ENCODE measurements at places on chromosomes 4 and X.
A peak's percentile ranks its signal among the peaks of the same experiment; 100 is the strongest.

- DNase-seq: no peak
Observed at GRCh38 chr4:141309874-141310273, 89.2 kb downstream of the ZNF330 start.

DNA sequence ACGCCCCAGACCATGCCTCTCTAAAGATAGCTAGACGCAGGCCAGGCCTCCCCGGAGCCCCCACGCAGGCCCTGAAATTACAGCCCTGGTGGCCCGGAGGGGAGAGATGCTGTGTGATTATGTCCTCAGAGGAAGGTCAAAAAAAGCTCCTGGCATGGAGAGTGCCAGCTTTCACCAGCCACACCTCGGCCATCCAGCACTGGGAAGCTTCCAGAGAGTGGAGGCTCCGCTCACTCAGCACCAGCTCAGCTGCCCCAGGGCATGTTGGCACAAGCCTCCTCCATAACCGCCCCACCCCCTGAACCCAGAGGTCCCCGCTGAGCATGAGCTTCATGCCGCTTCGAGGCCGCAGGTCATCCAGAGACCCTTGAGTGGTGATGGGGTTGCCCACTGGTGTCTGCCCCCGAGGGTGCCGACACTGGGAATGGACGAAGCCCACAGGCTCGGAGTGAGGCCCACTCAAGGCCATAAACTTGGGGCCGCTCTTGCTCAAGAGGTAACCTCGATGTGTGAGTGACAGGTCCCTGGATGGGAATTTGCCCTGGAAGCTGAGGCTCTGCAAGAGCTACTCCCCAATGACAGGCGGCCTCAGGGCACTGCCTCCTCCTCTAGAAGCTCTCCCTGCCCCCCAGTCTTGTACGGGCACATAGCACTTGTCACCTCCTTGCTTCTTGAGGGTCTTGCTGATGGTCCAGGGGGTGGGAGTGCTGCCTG lies 4.4 kb upstream of the BGN start:
- DNase-seq: no peak

GRCh38 chr4:5636766-5637670 lies 71.3 kb downstream of the EVC2 start:
- DNase-seq: no peak

- no peak for DNase-seq
Observed at GRCh38 chrX:110699109-110699508, 96.5 kb downstream of the CHRDL1 start.

DNA sequence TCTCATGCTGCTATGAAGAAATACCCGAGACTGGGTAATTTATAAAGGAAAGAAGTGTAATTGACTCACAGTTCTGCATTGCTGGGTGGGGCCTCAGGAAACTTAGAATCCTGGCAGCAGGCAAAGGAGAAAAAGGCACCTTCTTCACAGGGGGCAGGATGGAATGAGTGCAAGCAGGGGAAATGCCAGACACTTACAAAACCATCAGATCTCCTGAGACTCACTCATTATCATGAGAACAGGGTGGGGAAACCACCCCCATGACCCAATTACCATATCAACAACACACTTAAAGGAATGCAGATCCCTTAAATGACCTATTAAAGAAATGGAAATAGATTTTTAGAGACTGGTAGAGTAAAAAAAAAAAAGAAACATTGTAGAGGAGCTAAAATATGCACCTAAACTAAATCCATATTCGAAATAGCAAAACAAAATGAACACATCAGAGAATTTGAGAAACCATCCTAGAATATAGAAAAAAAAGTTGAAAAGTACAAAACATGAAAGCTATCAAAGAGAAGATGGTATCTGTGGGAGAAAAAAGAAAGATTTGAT lies 104.3 kb upstream of the UGT8 start:
- DNase-seq: no peak

DNA sequence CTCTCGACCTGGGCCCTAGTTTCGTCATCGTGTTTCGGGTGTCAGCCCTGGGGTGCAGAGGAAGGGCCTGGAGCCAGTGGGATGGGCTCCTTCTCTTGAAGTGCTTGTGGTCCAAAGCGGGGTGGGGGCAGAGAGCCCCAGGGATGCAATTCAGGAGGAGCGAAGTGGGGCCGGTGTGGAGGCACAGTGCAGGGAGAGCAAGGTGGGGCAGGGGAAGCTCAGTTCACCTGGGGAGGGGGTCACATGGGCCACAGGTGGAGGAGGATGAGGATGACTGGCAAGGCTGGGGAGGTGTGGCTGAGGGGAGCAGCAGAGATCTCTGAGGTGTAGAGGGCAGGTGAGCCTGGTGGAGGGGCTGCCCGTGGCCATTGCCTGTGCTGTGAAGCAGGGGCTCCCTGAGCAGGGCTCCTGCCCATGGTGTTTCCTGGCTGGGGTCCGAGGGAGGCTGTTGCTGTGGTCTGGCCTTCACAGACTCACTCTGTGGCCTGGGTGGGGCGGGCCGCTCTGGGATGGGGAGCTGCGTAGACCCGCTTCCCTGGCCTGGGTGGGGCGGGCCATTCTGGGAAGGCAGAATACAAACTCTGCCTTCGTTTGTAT lies 6.9 kb downstream of the SORCS2 start:
- DNase-seq: no peak

GRCh38 chrX:131827935-131828334 lies 195.2 kb upstream of the STK26 start:
- DNase-seq: no peak

GRCh38 chrX:147565237-147565636 lies 346.5 kb upstream of the FMR1 start:
- DNase-seq: no peak

- no peak for DNase-seq
Observed at GRCh38 chrX:66203114-66203513, 39.1 kb downstream of the HEPH start.

DNA sequence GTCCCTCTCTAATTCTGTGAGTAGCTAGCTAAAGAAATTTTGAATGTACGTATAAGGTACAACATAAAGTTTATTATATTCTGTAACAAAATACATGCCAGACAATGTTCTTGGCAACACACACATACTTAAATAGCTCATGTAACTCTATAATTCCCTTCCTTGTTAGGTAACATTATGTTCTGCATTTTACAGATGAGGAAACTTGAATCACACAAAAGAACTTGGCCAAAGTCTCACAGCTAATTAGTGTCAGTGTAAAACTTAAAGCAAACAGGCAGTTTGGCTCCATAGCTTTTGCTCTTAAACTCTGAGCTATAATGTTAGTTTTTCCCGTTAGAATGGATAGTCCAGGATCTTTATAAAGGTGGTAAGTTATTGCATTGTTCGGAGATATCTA lies 1091.8 kb upstream of the SLIT2 start:
- no peak for DNase-seq

- DNase-seq: no peak
Observed at GRCh38 chrX:13194291-13195103, 125.4 kb downstream of the ATXN3L start.

DNA sequence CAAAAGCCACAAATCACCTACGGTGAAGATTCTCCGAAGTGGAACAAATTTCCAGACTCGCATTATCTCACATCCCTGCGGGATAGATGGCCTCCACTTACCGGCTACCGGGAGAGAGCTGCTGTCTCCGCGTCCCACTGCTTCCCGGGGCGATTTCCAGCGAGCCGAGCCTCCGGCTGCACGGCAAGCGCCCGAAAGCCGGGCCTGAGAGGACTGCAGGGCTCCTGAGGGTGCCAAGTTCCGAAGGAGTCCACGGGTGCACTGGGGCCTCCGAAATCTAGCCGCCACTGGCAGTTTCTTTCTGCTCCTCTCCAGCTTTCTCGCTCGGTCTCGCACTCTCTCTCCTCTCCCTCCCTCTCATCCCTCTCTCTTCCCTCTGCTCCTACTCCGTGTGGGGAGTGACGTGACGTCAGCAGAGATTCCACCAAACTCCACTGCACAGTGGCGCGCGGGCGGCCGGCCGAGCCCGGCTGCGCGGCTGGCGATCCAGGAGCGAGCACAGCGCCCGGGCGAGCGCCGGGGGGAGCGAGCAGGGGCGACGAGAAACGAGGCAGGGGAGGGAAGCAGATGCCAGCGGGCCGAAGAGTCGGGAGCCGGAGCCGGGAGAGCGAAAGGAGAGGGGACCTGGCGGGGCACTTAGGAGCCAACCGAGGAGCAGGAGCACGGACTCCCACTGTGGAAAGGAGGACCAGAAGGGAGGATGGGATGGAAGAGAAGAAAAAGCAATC lies 14.0 kb upstream of the PITX2 start:
- DNase-seq: no peak

- DNase-seq: peak; percentile 37
Observed at GRCh38 chr4:181143250-181143854, 1099.8 kb upstream of the TENM3 start.

DNA sequence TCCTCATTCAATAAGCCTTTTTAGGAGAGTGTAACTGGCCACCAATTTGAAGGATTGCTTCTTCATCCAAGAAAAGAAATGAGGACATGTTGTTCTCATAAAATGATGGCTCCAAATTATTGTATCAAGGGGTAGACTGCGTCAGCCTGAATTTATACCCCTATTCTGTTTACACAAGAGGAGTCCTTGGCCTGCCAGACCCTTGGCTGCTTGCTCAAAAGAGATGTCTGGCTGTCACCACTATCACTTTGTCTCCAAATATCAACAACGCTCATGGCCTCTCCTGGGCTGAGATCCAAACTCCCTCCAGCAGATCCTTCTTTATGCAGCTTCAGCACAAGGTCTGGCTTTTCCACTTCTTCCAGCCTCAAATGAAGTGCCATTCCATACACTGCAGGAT lies 127.9 kb downstream of the OR13H1 start:
- no peak for DNase-seq

DNA sequence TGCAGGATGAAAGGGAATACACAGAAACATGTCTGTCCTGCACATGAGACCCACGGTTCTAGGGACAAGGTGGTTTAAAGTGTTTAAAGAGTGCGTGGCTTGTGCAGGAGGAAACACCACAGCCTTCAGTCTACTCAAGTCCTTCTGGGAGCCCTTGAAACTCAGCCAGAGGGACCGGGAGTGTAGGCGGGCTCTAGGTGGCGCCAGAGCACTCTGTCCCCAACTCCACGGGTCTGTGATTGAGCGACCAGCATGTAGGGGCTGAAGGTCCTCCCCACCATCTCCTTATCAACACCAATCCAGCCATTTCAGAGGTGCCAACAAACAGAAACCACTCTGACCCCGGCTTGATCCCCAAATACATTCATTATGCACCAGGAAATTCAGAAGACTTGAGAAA lies 82.0 kb upstream of the CLDN34 start:
- peak; percentile 18 for DNase-seq

- no peak for DNase-seq
Observed at GRCh38 chrX:130211415-130212186, 39.8 kb downstream of the RAB33A start.

- DNase-seq: no peak
Observed at GRCh38 chrX:7987160-7988012, 60.2 kb upstream of the PNPLA4 start.

DNA sequence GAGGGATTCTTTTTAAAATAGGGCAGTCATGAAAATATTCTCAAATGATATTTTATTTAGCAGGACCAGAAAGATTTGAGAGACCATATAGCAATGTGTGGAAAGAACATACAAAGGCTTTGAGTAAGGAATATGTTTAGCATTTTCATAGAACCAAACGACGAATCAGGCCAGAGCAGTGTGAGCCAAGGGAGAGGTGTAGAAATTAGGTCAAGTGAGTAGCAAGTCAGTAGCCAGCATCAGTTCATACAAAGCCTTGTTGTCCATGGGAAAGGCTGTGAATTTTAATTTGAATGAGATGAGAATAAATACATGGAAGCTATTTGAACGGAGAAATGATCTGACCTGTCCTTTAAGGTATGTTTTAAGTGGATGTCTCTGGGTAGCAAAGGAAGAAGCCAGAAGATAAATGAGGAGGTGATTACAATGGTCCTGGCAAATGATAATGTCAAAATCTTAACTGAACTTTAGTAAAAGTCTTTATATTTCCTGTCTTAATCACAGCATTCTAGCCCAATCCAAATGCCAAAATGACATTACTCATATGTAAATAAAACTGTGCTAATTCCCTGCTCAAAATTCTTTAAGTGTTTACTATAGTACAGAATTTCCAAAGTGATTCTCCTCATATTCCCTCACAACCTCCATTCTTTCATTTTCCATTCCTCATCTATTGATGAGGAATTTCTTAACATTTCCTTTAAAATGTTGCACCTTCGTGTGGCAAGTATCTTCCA lies 155.7 kb upstream of the SLIT2 start:
- no peak for DNase-seq

- no peak for DNase-seq
Observed at GRCh38 chr4:7004331-7004730, 38.8 kb upstream of the TADA2B start.

- DNase-seq: no peak
Observed at GRCh38 chrX:44459501-44459900, 83.2 kb downstream of the FUNDC1 start.

GRCh38 chrX:119093991-119094735 lies 21.4 kb downstream of the CT47C1 start:
- no peak for DNase-seq

GRCh38 chr4:1097553-1097952 lies 15.8 kb downstream of the RNF212 start:
- DNase-seq: no peak

DNA sequence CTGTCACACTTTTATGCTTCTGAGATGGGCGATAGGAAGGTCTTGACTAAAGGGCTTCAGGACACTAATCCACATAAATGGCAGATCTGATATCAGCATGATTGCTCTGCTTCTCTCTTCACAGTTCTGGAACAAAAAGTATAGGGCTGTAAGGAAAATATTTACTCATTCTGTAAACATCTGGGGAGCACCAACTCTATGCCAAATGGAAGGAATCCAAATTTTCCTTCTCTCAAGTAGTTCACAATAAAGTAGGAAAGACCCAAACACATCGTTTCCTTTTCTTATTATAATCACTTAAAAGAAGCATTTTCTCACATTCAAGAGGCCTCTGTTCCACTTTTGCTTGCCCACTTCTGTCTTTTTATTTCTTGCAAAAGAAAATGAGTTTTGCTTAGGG lies 45.9 kb upstream of the F9 start:
- DNase-seq: no peak

DNA sequence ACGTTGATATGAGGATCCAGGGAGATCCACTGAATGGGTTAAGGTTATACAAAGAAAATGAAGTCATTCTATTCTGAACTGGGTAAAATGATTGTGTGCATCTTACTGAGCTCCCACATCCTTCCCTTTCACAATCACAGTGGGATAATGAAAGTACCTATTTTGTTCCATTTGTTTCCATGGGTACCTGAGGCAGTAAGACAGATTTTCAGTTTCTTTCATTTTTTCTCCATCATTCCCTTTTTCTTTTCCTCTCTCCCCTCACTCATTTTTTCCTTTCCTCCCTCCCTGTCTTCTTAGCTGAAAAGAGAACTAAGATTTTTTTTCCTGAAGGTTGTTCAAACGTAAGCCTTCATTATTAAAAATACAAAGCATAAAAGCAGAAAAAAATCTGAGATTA lies 4.6 kb downstream of the GRIA2 start:
- no peak for DNase-seq

- peak; percentile 57 for DNase-seq
Observed at GRCh38 chr4:51843309-51844152, 578 bp downstream of the DCUN1D4 start.

GRCh38 chrX:128396601-128397000 lies 344.4 kb upstream of the ACTRT1 start:
- DNase-seq: no peak

DNA sequence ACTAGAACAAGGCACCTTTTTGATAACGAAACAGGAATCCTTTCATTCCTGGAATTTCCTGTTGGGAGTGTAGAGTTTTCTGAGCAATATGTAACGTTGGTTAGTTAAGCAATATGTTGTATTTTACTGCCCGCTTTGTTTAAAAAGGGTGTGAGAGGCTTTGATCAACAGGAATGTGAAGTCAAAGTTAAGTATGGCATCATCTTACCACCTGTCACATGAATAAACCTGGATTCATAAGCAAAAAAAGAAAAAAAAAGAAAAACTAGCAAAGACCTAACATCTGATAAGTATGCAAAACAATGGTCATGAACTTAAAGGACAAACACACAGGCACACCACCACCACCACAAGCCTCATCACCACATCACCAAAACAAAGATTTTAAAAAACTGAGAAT lies 7.1 kb upstream of the CXCL5 start:
- DNase-seq: no peak

Measured in activated CD4-positive, CD25-positive, alpha-beta regulatory T cell (primary cell).